ENCODE measurements at places on chromosomes 11 and 22.

- DNase-seq, result no peak
Observed at GRCh38 chr11:134125507-134125906, 56.6 kb downstream of the JAM3 start.

DNA sequence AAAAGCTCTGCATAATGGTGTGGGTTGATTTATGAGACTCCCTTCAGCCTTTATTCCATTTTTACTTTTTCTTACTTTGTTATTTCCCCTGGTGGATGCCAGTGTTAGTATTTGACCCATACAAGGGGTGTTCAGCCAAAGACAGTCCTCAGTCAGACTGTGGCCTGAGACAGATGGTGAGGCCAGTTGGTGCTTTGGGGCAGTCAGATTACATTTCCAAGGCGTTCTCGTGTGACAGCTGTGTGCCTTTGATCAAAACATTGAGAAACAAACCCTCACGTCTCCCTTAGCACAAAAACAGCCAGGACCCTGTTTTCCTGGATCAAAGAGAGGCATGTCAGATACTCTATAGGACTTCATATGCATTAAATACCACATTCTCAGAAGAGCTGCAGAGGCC is 31.3 kb upstream of the SLN start:
- DNase-seq, result no peak

GRCh38 chr11:25658916-25659315 is 673.0 kb upstream of the ANO3 start:
- no peak for DNase-seq

DNA sequence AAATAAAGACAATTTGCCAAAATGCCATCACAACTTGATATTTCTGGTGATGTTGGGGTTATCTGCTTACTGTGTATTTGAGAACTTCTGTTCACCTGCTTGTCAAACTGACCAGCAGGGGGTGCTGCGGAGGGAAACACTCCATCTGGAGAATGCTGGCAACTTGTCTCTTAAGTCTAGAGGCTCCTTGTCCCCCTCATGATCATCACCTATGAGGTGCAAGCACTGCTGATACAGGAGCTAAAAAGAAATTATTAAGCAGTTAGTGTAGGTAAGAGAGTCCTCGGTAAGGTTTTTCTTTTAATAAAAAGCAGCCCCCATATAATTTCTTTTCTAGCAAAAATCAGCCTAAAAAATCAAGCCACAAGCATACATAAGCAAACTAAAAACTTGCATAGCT is 32.7 kb upstream of the GLYATL1B start:
- DNase-seq, result peak; percentile 66

- DNase-seq, result no peak
Observed at GRCh38 chr11:36566407-36567053, 1.3 kb upstream of the RAG1 start.
